ENCODE measurements at places on chromosomes 3 and 15.

GRCh38 chr3:4806535-4807108 is 172.6 kb upstream of the BHLHE40 start:
- no peak for DNase-seq

- DNase-seq: no peak
Observed at GRCh38 chr3:7728566-7729519, 772.8 kb upstream of the LMCD1 start.

GRCh38 chr3:12938258-12938711 is 96.9 kb upstream of the RPL32 start:
- no peak for DNase-seq

DNA sequence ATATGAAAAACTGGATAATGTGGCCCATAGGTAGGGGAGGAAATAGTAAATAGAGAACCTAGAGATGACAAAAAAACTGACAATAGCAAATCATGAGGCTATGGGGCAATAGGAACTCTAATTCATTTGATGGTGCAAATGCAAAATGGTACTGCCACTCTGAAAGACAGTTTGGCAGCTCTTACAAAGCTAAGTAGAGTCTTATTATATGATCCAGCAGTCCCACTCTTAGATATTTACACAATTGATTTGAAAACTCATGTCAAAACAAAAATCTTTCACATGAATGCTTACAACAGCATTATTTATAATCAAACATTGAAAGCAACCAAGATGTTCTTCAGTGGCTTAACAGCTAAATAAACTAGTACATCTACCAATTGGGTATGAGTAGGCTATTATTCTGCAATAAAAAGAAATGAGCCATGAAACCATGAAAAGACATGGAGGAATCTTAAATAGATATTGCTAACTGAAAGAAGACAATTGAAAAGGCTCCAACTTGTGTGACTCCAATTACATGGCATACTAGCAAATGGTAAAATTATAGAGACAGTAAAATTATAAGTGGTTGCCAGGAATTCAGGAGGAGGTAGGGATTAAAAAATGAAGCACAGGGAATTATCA is 321.8 kb upstream of the STAC start:
- no peak for DNase-seq

DNA sequence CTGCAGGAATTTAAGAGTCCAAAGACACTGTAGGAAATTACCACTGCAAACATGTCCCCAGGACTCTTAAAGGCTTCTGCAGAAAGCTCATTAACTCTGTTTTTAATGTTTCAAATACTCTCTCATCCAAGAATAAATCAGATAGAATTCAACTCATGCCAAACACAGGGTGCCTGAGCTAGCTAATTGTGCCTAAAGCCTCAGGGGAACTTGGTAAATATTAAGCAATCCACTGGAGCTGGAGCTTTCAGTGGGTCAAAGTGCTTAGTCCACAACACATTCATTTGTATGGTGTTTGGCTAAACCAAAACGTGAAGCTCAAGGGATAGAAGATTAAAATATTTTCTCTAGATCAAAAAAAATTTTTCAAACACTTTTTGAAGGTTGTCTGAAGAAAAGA is 131.4 kb downstream of the THRB start:
- DNase-seq: no peak

GRCh38 chr3:67015702-67016484 is 17.8 kb downstream of the KBTBD8 start:
- DNase-seq: no peak

DNA sequence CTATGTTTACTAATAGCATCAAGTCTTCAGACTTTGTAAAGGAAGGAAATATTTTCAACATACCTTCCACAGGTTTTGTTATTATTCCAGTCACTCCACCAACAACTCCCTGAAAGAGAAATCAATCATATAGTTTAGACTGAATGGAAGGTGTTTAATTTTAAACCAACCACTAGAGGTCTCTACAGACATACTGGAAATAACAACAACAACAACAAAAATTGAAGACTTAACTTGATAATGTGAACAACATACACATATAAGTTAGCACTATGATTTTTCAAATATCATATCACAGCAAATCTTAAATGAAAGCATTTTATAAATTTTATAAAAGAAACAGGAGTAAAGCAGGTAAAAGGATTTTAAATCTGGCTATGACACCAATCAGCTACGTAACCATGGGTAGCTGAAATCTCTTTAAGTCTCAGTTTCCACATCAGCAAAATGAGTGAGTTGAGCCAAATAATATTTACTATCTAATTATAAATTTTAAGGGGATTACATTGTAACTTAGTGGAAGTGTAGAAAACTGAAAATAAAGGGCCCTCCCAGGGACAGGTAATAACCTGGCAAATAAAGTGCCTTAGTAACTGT is 188.2 kb downstream of the VPS13C start:
- DNase-seq: no peak

DNA sequence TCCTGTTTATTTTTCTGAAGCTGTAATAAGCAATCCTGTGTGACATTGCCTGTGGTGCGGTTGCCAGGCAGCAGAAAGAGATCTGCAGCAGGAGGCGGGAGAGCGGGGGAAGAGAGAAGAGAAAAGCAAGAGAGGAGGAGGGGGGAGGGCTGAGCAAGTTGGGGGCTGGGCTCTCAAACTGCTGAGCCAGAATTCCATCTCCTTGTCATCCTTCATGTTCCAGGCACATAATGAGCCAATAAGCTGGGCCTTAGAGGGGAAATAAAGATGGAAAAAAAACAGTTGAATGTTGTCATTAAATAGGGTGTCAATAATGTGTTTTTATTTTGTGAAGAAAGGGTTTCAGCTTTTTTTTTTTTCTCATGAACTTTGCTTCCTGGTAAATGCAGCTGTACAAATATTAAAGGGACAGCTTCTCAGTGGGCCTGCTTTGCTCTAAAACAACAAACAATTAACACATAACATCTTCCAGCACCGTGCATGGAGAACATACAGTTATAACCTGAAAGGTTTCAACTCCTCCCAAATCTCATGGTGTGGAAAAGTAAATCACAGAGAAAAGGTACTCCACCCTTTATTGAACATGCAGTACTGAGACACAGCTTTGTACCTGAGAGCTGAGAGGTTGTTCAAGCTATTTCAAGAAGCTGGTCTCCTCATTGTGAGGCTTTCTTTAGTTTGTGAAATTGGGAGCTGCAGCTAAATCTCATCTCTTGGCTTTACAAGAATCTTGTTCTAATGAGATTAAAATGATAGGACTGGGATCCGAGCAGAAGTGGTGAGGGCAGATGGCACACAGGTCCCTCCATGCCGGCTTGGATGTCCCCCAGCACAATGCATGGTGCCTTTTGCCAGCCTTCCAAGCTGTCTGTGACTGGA is 451.1 kb upstream of the KCNMB2 start:
- DNase-seq: peak; percentile 15

- no peak for DNase-seq
Observed at GRCh38 chr15:69232144-69232543, 66.6 kb upstream of the PAQR5 start.

GRCh38 chr15:65851981-65852380 is 17.3 kb upstream of the RAB11A start:
- no peak for DNase-seq

DNA sequence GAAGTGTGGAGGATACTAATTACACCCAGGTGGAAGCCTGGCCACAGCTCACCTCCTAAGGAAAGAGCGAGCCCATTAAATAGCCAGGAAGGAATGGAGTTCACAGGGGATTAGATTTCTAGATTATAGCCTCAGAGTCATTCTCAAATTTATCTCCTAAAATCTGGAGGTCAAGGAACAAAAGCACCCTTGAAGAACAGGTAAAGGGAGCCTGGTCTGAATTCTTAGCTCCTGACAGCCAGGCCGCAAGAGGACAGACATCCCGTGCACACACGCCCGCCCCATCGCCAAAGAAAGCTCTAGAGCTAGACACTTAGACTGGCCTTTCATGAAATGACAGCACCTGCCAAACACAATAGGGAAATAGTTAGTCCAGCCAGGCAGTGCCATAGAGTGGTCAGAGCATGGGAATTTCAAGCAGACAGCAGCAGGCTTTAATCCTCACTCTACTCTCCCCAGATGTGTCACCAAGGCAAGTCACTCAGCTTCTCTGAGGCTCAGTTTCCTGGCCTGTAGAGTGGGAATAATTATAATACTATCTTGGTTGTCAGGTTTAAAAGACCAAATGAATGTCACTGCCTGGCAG is 59.2 kb downstream of the LIPC start:
- no peak for DNase-seq

DNA sequence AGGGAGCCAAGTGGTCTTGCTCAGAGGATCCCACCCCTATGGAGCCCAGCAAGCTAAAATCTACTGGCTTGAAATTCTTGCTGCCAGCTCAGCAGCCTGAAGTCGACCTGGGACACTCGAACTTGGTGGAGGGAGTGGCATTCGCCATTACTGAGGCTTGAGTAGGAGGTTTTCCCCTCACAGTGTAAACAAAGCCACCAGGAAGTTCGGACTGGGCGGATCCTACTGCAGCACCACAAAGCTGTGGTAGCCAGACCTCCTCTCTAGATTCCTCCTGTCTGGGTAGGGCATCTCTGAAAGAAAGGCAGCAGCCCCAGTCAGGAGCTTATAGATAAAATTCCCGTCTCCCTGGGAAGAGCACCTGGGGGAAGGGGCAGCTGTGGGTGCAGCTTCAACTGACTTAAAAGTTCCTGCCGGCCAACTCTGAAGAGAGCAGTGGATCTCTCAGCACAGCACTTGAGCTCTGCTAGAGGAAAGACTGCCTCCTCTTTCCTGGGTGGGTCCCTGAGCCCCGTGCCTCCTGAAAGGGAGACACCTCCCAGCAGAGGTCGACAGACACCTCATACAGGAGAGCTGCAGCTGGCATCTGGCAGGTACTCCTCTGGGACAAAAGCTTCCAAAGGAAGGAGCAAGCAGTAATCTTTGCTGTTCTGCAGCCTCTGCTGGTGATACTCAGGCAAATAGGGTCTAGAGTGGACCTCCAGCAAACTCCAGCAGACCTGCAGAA is 576.3 kb upstream of the NECTIN3 start:
- DNase-seq: no peak

GRCh38 chr3:161265916-161266571 is 44.9 kb downstream of the NMD3 start:
- no peak for DNase-seq

GRCh38 chr3:130950124-130950523 is 56.2 kb downstream of the ATP2C1 start:
- DNase-seq: no peak

- DNase-seq: peak; percentile 77
Observed at GRCh38 chr15:89690276-89691218, at the start of the genes PEX11A and WDR93. TSS of gene PEX11A (minus strand) at chr15:89690754. CDS start at chr15:89690632, 122 bp downstream. TSS of gene WDR93 (plus strand) at chr15:89690811. CDS start at chr15:89701747, 10,936 bp downstream.

DNA sequence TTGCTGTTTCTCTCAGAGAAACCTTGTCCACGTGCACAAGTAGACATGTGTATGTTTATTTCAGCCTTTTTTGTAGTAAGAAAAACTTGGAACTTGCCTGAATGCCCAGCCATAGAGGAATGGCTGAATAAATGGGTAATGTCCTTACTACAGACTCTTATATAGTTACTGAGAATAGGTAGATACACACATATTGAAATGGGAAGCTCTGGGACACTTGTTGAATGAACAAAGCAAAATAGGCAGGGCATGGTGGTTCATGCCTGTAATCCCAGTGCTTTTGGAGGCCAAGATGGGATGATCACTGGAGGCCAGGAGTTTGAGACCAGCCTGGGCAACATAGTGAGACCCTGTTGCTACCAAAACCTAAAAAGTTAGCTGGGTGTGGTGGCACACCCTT is 1.7 kb downstream of the UNC45A start:
- DNase-seq: no peak

DNA sequence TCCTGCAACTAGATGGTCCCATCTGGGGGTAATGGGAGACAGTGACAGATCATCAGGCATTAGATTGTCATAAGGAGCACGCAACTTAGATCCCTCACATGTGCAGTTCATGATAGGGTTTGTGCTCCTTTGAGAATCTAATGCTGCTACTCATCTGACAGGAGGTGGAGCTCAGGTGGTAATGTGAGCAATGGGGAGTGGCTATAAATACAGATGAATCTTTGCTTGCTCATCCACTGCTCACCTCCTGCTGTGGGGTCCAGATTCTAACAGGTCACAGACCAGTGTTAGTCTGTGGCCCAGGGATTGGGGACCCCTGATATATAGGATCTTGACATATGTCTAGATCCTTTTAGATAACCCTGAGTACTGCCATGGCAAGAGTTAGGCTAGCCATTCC is 52.7 kb downstream of the RASGRF1 start:
- DNase-seq: no peak

DNA sequence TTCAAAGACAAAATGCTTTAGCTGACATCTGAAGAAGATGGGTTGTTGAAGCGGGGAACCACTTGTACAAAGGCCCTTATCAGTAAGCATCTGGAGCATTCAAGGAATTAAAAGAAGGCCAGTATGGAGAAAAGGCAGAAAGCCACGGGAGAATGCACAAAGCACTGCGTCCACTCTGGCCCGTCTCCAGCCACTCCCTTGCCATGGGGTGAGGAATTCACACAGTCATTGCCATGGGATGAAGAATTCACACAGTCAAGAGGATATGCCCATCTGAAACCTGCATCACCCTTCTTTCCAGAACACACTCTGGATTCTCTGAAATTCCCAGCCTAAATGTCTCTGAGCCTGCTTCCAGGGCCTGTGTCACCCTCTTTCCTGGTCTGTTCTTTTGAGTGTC is 26.7 kb upstream of the STAG1 start:
- DNase-seq: no peak

DNA sequence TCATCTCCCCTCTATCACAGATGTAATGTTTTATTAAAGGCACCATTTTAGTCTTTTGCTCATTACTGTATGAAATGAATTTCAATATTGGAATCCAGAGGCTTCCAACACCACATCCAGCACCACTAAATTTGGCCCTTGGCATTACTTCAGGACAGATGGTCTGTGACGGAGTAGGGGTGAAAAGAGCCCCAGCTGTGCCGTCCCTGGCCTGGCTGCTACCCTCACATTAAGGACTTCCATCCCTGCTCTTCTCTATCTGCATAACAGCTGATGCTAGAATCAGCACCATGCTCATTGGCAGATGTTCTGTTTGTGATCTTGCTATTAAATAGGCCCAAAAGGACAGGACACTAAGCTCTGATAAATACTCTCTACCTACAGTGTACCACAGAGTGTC is 152.9 kb downstream of the IL1RAP start:
- DNase-seq: no peak

- no peak for DNase-seq
Observed at GRCh38 chr3:71585887-71586809, 2.6 kb upstream of the FOXP1 start.

GRCh38 chr15:91652610-91653207 is 200.8 kb upstream of the SLCO3A1 start:
- no peak for DNase-seq

- DNase-seq: no peak
Observed at GRCh38 chr3:150286390-150287147, 121.5 kb upstream of the TSC22D2 start.

GRCh38 chr3:35787936-35788335 is 148.6 kb downstream of the ARPP21 start:
- no peak for DNase-seq

GRCh38 chr3:100517276-100517675 is 24.9 kb downstream of the TMEM45A start:
- no peak for DNase-seq

DNA sequence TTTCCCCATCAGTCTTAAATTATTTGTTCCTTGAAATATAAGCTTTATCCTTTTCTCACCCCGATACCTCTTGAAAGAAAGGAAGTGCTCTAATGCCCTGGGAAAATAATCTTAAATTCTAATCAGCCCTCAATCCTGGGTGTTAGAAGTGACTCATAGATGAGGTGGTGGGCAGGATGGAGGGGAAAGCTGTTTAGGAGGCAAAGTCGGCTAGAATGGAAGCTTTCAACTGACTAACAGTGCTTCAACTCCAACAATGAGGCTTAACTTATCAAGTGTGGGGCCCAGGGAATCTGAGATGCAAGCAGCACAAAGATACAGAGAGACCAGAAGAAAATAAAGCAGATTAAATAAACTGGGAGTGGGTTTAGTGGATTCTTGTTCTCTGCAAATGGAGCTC is 175.8 kb downstream of the EPHB1 start:
- no peak for DNase-seq

GRCh38 chr3:157128771-157129681 is 30.9 kb downstream of the CCNL1 start:
- no peak for DNase-seq

All from stimulated activated CD4-positive, alpha-beta T cell treated with anti-CD3 and anti-CD28 coated beads, Interleukin-4, amount 100 ng/mL, for 4 hours (primary cell).